ENCODE measurements at places on chromosomes 12 and 14. TPM values are rescaled to one million over a fixed set of nuclear protein-coding genes. Genes with fewer than 3 reads are reported as not detected.

The ACOT6 gene
- polyA plus RNA-seq = not detected

The GPX2 gene
- polyA plus RNA-seq = 0.88 TPM

DNA sequence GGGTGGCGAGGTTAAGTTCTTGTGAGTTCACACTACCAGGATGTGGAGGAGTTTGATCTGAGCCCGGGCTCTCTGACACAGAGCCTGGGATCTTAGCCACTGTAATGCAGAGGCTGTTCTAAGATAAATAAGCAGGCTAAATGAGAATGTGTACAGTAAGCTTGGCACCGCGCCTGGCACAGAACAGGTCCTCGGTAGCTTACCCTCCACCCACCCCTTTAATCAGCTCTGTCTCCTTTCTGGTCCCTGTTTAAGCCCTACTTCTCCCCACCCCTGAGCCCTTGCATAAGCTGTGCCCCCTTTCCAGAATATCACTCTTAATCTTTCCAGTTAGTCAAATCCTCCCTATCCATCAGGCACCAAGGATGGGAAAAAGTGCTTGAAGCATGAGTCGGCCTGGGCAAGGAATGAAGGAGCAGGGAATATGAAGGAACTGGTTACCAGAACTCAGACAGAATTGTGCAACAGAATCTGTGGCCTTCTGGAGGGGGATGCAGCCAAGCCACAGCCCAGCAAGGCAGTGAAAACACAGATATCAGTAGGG lies 32.8 kb upstream of the CMKLR1 start:
- DNase-seq = no peak

- no peak for DNase-seq
Measured at GRCh38 chr12:44287545-44287944, 451.7 kb downstream of the TMEM117 start.

- DNase-seq = no peak
Measured at GRCh38 chr12:49417558-49417957, 50.3 kb downstream of the SPATS2 start.

DNA sequence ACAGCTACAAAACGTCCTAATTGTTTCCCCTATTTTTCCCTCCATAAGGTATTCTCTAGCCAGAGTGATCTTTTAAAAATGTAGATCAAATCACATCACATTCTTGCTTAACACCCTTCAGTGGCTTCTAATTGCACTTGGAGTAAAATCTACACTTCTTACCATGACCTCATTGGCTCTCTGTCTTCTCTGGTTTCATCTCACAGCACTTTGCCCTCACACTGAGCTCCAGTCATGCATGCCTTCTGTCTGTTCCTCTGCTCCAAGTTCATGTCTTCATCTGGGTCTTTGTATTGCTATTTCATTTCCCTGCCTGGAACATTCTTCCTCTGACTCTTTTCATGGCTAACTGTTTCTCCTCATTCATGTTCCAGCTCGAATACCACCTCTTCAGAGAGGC lies 220.4 kb upstream of the GARIN6 start:
- DNase-seq = no peak
